ENCODE measurements at places on chromosomes 3 and 15.

DNA sequence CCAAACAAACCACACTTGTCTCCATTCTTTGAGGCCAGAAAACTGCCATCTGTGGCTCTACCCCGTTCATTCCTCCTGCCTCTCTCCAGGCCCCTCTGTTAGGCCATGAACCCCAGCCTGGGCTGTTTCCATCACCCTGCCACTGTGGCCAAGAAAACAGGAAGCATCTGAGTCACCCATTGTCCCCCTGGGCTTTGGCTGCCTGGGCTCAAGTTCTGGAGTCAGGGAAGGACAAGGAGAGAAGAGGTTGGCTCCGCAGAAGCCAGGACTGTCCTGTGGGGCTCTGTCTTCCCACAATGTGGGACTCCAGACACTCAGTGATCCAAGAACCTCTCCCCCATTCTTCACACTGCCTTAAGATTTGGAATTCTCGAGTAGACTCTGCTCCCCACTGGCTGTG, 14.8 kb upstream of the LCTL start:
- no peak for DNase-seq

DNA sequence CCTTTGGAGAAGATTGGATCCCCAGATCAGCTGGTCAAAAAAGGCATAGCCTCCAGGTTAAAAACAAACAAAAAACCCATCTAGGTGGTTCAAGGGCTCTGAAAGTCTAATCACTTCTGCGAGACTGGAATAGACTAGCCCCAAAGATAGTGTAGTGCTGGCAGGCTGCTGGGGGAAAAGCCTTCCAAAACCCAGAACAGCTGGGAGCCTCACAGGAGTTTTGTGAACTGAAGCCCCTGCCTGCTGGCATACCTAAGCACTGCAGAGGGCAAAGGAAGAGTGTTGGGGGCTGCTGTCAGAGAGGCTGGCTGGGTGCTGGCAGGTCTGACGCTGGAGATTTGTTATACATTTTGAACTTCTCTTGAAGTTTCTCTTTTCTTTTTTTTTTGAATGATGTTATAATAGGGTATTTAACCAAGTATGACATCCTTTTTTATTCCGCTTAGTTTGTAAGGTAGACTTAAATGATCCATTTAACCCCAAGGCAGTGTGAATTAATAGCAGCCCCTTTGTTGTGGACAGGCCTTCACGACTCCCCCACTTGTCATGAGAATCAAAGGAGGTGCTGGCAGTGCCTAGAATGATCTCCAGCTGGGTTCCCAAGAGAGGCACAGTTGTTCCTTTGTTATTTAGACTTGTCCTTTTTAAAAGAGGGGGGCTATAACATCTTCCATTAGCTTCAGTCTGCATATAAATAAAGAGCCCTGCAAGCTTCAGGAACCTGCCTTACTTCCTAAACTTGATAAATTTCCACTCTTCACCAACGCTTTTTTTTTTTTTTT, 53.9 kb downstream of the CRTC3 start:
- no peak for DNase-seq

DNA sequence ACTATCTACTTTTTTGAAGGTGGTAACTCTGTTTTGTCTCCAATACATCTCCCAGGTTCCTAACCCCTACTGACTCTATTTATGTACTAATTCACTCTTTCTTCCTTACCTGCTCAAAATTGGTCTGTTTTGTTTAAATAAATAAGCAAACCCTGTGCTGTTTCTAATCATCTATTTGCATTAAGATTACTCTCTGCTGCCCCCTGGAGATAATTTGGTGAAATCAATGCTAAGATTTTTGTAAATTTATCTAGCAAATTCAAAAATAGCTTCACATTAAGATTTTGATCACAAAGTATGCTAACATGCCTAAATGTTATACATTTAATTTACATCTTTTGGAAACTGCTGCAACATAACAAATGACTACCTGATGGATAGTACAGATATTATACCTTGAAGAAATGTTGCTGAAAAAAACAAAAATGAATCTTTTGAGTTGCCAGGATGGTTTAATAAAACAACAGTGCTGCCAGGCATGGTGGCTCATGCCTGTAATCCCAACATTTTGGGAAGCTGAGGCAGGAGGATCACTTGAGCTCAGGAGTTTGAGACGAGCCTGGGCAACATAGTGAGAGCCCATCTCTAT, 4.4 kb upstream of the CD200R1 start:
- no peak for DNase-seq

GRCh38 chr3:110341047-110341446, 730.6 kb upstream of the NECTIN3 start:
- DNase-seq, result no peak
